ENCODE measurements at places on chromosomes 5 and 9.

DNA sequence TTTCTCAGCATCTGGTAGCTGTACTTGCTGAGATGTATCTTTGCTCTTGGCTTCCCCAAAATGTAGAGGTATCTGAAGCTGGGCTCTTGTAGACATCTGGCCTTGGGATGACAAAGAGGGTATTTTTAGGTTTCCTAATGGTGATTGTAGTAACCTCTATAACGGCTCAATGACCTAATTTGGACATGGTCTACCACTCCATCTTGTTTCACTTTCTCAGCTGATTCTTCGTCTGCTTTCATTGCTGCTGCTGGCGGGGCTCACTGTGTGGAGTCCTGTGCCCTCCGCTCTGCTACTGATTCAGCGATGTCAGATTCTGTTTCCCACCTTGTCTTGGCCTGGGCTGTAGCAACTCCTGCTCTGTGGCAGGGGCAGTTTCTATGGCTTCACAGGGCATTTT is 12.7 kb upstream of the MARCHF11 start:
- H3K4me1 ChIP-seq, result no peaks in the 10 kb centered on the region
- no peak overlapping the region for H3K4me3 ChIP-seq
- no peaks in the 10 kb centered on the region for H3K27me3 ChIP-seq
- H3K36me3 ChIP-seq, result no peaks in the 10 kb centered on the region
- H3K27ac ChIP-seq, result no peak overlapping the region
- no peak for DNase-seq

GRCh38 chr5:96062836-96063235 is 101.2 kb upstream of the ELL2 start:
- no peaks in the 10 kb centered on the region for H3K27me3 ChIP-seq
- no peak overlapping the region for H3K27ac ChIP-seq
- H3K4me3 ChIP-seq, result no peak overlapping the region
- peaks cover 4% of the 10 kb centered on the region for H3K4me1 ChIP-seq

DNA sequence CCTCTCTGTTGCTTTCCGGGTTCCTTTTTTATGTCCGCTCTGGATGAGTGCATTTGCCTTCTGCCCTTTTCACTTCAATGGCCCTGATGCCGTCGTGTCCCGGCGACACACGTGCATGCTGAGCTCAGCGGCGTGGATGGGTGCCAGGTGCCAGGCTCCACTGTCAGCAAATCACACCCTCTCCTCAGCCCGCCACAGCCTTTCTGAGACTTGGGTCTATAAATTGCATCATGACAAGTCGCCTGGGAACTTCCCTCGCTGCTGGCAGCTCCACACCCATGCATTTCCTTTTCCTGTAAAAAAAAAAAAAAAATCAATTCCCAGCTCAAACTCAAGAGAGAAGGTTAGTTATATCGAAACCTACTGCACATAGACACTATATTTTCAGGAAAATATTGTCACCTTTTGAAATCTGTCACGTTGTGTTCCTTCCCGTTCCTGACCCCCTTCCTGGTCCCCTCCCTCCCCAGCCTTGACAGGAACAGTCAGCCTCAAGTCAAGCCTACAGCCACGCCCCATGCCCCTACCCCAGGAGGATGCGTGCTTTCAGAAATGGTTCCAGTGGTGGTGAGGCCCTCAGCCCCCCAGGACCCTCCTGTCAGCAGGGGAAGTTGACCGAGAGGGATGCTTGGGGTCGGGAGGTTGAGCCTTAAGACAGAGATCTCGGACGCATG is 110.3 kb upstream of the PTCH1 start:
- peaks cover 13% of the 10 kb centered on the region for H3K4me1 ChIP-seq
- DNase-seq, result peak; percentile 21
- H3K4me3 ChIP-seq, result no peak overlapping the region
- H3K36me3 ChIP-seq, result no peaks in the 10 kb centered on the region
- no peak overlapping the region for H3K27ac ChIP-seq

DNA sequence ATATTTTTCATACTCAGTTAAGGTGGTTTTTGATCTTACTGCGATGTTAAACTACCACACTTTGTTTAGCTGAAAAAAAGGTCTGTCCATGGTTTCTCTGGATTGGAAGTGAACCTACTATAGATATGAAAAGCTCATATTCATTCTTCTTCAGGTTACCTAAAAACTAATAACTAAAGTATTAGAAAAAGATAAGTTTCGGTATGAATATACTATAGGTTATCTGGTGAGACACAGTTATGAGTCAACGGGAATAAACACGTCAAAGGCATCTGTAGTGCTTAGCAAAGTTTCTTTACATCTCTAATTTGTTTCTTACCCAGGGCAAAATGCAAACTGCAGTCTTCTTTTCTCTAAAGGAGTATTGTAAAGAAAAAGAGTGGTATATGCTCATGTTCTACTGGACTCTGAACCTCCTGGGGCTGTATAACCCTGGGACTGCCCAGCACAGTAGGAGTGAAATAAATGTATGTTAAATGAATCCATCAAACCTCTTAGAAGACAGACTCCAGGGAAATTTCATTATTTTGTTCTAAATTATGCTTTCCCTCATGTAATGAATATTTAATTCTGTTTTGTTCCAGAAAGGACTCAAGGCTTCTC is 521.9 kb downstream of the PDE4D start:
- H3K36me3 ChIP-seq, result no peaks in the 10 kb centered on the region
- no peaks in the 10 kb centered on the region for H3K4me1 ChIP-seq

DNA sequence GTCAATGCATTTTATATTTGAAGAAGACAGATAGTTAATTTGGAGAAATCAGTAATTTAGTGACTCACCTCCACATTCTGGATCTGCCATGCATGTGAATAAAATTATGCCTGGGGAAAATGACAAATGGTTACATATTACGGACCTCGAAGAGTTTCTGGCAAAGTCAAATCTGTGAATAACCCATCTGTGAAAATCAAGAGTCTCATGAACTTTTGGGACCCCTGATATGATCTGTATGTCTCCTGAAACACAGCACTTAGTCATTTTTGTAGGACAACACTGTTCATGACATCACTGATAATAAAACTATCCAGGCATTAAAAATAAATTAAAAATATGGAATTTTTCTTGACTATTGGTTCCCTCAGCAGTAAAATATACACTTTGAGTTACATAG is 584.5 kb downstream of the TLE4 start:
- no peaks in the 10 kb centered on the region for H3K4me1 ChIP-seq
- no peaks in the 10 kb centered on the region for H3K36me3 ChIP-seq
- H3K27me3 ChIP-seq, result no peaks in the 10 kb centered on the region
- no peak overlapping the region for H3K4me3 ChIP-seq

GRCh38 chr9:122058709-122059108 is 34.4 kb downstream of the TTLL11 start:
- peaks cover 2% of the 10 kb centered on the region for H3K4me1 ChIP-seq
- no peaks in the 10 kb centered on the region for H3K36me3 ChIP-seq
- H3K27me3 ChIP-seq, result no peaks in the 10 kb centered on the region
- H3K27ac ChIP-seq, result no peak overlapping the region
- no peak overlapping the region for H3K4me3 ChIP-seq

GRCh38 chr5:122200450-122200849 is 71.1 kb downstream of the ZNF474 start:
- H3K4me3 ChIP-seq, result no peak overlapping the region
- H3K36me3 ChIP-seq, result no peaks in the 10 kb centered on the region
- peaks cover 3% of the 10 kb centered on the region for H3K27me3 ChIP-seq
- no peak for DNase-seq
- no peaks in the 10 kb centered on the region for H3K4me1 ChIP-seq

DNA sequence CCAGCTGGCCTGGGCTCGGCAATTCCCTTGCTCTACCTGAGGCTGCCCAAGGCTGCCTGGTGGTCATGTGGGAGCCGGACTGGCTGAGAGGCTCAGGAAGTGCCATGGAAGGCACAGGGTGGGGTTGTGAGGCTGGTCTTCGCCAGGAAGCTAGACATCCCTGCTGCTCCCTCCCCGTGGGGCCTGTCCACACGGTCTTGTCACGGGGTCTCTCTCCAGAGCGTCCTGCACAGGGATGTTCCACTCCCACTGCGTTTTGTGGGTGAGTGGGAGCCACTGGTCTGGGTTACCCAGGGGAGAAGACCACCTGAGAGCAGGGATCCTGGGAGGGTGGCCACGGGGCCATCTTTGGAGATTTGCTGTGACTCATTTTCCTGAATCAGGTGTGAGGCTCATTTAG is 11.6 kb downstream of the GADD45G start:
- H3K27me3 ChIP-seq, result peaks cover 48% of the 10 kb centered on the region
- DNase-seq, result no peak
- no peak overlapping the region for H3K4me3 ChIP-seq
- H3K36me3 ChIP-seq, result no peaks in the 10 kb centered on the region
- H3K4me1 ChIP-seq, result no peaks in the 10 kb centered on the region

Data from mesenchymal stem cell (in vitro differentiated cells and primary cell).